T-helper 1 cell treated with Interleukin-12 subunit alpha and Interleukin-12 subunit beta and Interleukin-4 antibody, amounts not matched to agents 30 ng/mL and 1 ng/mL, for 36 hours (primary cell): ENCODE measurements at places on chromosomes 16 and 17. TPM values are rescaled to one million over a fixed set of nuclear protein-coding genes. Genes with fewer than 3 reads are reported as not detected.

TNFSF13 gene
- 6.0 and 6.3 TPM in 2 replicates for total RNA-seq

ERN2 gene
- total RNA-seq = not detected in 2 replicates

KRT24 gene
- total RNA-seq = not detected in 2 replicates

TBX6 gene
- total RNA-seq = 0.54 and 0.68 TPM in 2 replicates

FBXW10 gene
- 0.20 and 0.22 TPM in 2 replicates for total RNA-seq

ELAC2 gene
- total RNA-seq = 76.2 and 79.2 TPM in 2 replicates

CEP295NL gene
- 0.22 TPM in 1 of 2 replicates, not detected in the other for total RNA-seq

GRAP gene
- total RNA-seq = 28.5 and 30.4 TPM in 2 replicates

CDH16 gene
- total RNA-seq = not detected in 2 replicates

IGF2BP1 gene
- 0.02 and 0.10 TPM in 2 replicates for total RNA-seq

DHRS7C gene
- total RNA-seq = not detected in 2 replicates

CAPNS2 gene
- total RNA-seq = 0.20 TPM in 1 of 2 replicates, not detected in the other

CRAMP1 gene
- 36.9 and 37.8 TPM in 2 replicates for total RNA-seq

NPIPB13 gene
- 10.8 and 19.5 TPM in 2 replicates for total RNA-seq

PERCC1 gene
- total RNA-seq = not detected in 2 replicates

KRTAP9-2 gene
- total RNA-seq = not detected in 2 replicates

TCAP gene
- total RNA-seq = 1.6 and 1.7 TPM in 2 replicates

KRTAP4-16 gene
- not detected in 2 replicates for total RNA-seq

CD300A gene
- total RNA-seq = 49.6 and 50.3 TPM in 2 replicates

CD300H gene
- total RNA-seq = not detected in 2 replicates

CDH13 gene
- total RNA-seq = 0.22 TPM in 1 of 2 replicates, not detected in the other

C1QTNF1 gene
- 0.12 TPM in 1 of 2 replicates, not detected in the other for total RNA-seq

FAM171A2 gene
- total RNA-seq = 0.15 TPM in 1 of 2 replicates, not detected in the other

ZSCAN10 gene
- total RNA-seq = 0.12 and 0.24 TPM in 2 replicates

HEXIM1 gene
- 38.8 and 41.4 TPM in 2 replicates for total RNA-seq
